T-helper 17 cell (primary cell): ENCODE measurements at places on chromosomes 2 and 18. TPM values are rescaled to one million over a fixed set of nuclear protein-coding genes. Genes with fewer than 3 reads are reported as not detected.

The HSBP1L1 gene
- total RNA-seq: 17.9 TPM

The LYG2 gene
- total RNA-seq: not detected

GRCh38 chr2:72765997-72766609 lies 59.7 kb downstream of the EXOC6B start:
- no peak for DNase-seq

DNA sequence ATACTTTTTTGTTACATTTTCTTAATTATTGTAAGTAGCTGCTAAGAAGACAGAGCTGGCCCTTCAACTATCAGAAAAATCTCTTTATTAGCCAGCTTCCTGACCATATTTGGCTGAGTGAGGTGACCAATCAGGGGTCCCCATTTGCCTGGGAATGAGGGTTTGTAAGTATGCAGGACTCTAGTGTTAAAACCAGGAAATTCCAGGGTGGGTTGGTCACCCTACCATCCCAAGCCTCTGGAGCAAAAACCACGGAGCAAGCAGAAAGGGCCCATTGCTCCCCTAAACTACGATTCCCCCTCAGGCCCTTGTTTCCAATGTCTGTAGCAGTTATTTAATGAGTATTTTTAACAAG lies 165.6 kb upstream of the NCKAP5 start:
- no peak for DNase-seq

DNA sequence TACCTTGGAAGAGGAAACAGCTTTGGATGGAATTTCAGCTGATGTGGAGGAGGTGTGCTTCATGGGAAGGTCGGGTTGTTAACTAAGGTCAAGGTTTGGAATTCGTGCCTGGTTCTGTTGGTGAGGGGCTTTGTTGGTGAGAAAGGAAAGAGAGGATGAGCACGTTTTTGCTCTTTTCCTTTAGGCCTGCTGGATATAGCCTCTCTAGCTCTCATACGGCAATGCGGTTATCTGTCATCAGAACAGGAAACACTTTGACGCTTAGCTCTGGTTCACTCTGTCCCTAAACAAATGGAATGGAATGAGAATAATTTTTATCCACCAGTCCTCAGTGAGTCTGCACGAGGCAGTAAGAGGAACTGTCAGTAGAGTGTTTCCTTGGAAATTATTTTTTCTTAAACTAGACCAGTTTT lies 169.7 kb upstream of the NOSTRIN start:
- no peak for DNase-seq

DNA sequence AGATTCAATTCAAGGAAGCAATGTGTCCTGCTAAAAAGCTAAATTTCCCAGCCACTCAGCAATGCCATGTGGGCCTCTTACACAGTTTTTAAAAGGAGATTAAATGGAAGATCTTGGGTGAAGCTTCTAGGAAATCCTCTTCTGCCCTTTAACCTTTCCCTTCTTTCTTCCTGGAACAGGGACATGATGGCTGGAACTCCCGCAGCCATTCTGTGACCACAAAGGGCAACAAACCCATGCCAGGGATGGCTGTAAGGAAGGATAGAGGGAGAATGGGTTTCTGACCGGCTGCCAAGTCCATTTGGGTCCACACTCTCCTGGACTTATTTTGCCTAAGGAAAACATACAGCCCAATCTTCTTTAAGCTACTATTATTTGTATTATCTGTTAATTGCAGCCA lies 52.6 kb upstream of the ASAP2 start:
- no peak for DNase-seq

DNA sequence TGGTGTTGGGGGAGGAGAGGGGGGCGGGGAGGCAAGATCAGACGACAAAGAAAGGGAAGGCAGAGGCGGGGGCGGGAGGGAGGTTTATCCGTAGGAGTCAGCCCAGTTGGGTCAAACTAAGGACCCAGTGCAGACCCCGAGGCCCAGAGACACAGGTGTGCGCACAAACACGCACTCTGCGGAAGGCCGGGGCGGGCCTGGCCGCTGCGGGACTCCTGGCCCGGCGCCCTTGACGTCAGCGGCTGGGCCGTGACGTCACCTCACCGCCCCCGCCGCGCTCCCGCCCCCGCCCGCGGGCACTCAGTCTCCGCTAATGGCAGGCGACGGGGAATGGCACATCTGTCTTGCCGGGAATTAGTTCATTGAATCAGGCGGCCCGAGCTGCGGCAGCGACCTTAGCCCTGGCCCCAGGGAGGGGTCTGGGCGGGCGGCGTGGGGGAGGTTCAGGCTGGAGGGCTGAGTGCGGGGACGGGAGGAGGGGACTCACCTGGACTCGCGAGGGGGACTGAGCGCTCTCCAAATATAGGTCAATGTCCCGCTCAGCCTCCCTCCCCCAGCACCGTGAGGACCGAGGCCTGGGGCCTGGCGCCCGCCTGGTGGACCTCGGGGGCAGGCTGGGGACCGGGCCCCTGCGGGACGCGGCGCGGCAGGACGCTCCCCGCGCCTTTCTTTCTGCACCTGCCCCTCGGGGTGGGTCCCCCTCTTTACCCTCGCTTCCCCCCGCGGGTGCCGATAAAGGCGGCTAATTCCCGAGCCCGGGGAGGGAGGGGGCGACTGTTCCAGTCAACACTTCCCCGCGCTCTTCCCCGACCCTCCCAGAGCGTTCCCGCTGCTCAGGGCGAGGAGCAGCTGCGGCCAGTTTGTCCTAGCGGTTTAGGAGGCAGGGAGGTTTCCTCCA lies 15.5 kb upstream of the ECEL1 start:
- peak; percentile 40 for DNase-seq

- DNase-seq: no peak
These were observed 102.8 kb upstream of the SLC14A2 start for GRCh38 chr18:45512363-45512953.

- DNase-seq: no peak
These were observed 71.3 kb downstream of the CCDC93 start for GRCh38 chr2:117942551-117942950.

- DNase-seq: no peak
These were observed 129.5 kb upstream of the TMEM200C start for GRCh38 chr18:6024745-6025248.

DNA sequence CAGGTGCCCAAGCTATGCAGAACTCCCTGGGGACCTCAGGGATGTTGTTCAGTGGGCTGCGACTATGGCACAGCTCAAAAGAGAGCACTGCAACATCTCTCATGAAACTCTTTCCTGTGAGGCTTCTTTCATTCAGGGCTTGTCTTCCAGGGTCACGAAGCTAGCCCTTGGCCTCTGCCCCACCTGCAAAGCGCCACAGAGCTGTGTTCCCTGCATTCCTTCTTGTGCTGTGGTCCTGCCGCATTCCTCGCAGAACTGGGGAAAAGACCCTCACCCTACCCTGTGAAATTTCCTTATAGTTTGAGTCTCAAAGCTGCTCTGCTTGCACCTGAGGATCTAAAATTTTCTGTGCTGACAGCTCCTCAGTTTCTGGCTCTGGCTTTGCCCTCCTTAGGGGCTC lies 26.3 kb upstream of the ITGB6 start:
- DNase-seq: no peak

DNA sequence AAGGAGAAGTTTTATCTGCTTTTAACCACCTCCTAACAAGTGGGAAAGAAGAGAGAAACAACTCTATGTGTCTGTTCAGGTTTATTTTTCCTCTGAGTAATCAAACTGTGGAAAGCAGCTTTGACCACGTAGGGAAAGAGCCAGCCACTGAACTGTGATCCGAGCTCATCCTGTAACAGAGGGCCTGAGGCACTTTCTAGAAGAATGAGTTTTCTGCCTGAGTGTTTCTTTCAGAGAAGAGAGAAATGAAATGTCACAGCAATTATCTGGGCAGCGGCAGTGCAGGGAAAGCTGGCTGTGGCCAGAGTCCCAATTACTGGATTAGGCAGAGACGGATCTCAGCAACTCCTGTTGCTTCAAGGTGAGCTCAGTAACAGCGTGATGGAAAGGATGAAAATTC lies 151.9 kb downstream of the CD226 start:
- no peak for DNase-seq

DNA sequence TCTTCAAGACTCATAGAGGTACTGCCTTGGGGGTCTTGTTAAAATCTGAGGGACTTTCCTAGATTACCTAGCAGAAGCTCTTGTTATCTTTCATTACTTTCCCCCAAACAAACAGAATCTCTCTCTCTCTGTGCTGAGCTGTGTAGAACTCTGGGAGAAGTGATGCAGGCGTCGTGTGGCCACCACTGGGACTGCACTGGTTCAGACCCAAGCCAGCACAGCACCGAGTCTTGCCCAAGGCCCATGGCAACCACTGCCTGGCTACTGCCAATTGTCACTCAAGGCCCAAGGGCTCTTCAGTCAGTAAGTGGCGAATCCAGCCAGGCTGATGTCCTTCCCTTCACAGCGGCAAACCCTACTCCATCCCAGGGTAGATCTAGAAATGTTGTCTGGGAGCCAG lies 28.6 kb downstream of the PPP1R1C start:
- no peak for DNase-seq

DNA sequence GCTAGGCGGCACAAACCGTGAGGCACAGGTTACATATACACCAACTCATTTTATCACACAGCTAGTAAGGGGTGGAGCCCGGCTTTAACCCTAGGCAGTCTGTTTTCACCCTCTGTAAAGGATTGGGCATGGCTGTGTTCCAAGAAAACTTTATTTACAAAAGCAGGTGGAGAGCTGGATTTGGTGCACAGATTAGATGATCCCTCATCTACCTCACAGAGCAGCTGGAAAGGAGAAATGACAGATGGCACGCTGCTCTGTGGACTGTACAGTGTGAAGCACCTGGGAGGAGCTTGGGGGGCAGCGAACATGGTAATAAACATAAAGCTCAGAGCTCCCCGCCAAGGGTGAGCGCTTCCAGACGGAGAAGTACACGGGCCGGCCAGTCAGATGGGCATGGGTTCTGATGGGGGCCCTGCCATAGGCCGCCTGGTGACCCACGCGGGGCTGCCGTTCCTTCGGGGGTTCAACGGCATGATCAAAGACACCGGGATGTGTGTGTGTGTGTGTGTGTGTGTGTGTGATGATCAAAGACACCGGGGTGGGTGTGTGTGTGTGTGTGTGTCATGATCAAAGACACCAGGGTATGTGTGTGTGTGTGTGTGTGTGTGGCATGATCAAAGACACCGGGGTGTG lies 862 bp upstream of the TMEM177 start:
- no peak for DNase-seq

GRCh38 chr18:35605686-35606417 lies 24.3 kb downstream of the GALNT1 start:
- DNase-seq: no peak

GRCh38 chr2:158781353-158781961 lies 13.7 kb upstream of the DAPL1 start:
- DNase-seq: no peak
